Gastrocnemius medialis (tissue), 4 donors: ENCODE measurements at places on chromosomes 13 and 19. TPM values are rescaled to one million over a fixed set of nuclear protein-coding genes. Genes with fewer than 3 reads are reported as not detected.

- H3K36me3 ChIP-seq: no peaks in the 10 kb centered on the region
- peak; percentile 12 for DNase-seq
- no peaks in the 10 kb centered on the region for H3K27me3 ChIP-seq
- peak overlapping the region; percentile 83 for H3K27ac ChIP-seq
- H3K4me1 ChIP-seq: peaks cover 25% of the 10 kb centered on the region
Measured at GRCh38 chr13:106534639-106535551, 567 bp downstream of the EFNB2 start.

DNA sequence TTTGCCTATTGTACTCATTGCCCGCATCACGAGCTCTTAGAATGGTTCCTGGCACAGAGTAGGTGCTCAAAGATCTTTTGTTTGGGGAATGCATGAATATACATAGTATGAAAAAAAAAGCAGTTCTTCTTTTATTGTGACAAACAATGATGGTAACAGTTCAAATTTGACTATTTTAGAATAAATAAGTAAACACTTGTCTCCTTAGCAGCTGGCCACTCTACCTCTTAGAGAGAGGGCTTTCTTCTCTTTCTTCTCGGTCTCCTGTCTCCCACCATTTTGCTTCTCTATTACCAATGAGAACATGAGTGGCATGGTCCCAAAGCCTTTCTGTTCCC, 639 bp upstream of the SLAIN1 start:
- H3K4me1 ChIP-seq: peaks cover 13% of the 10 kb centered on the region
- H3K36me3 ChIP-seq: no peaks in the 10 kb centered on the region
- peak overlapping the region; percentile 70 for H3K4me3 ChIP-seq
- H3K27me3 ChIP-seq: no peaks in the 10 kb centered on the region
- DNase-seq: no peak

GRCh38 chr19:29616541-29616940, 10.5 kb downstream of the POP4 start:
- no peak overlapping the region for H3K27ac ChIP-seq
- H3K36me3 ChIP-seq: peaks cover 54% of the 10 kb centered on the region
- no peak for DNase-seq
- no peaks in the 10 kb centered on the region for H3K4me1 ChIP-seq
- H3K4me3 ChIP-seq: no peak overlapping the region
- no peaks in the 10 kb centered on the region for H3K27me3 ChIP-seq

Gene ASPDH
- total RNA-seq: not detected

Gene CGB5
- not detected for total RNA-seq

Gene MEDAG
- total RNA-seq: 25.0 TPM

DNA sequence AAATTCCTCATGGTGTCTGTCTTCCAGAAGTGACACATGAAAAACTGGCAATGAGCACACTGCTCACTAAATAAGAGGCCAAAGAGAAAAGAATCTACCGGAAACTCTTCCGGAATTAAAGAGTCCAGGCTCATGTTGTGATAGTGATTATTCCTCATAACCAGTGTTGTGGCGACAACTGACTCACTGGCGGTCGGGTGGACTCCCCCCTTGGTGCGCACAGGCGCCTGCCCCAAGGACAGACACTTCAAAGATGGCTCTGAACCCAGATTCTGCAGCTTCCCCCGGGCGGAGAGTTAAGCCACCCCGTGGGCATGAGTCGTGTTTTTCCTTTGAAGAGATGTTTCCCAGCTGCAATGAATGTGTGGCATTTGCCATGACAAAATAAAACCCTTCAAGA, 10.3 kb downstream of the IL17D start:
- no peaks in the 10 kb centered on the region for H3K27me3 ChIP-seq
- H3K36me3 ChIP-seq: no peaks in the 10 kb centered on the region
- peak overlapping the region; percentile 38 for H3K4me3 ChIP-seq
- DNase-seq: no peak
- H3K27ac ChIP-seq: peak overlapping the region; percentile 89

- H3K4me3 ChIP-seq: no peak overlapping the region
- DNase-seq: no peak
- H3K27ac ChIP-seq: no peak overlapping the region
- H3K27me3 ChIP-seq: no peaks in the 10 kb centered on the region
- no peaks in the 10 kb centered on the region for H3K4me1 ChIP-seq
Measured at GRCh38 chr13:112561478-112561877, 26.5 kb downstream of the TUBGCP3 start.

GRCh38 chr19:51145916-51146493, 3.9 kb downstream of the SIGLEC7 start:
- H3K27ac ChIP-seq: no peak overlapping the region
- H3K4me3 ChIP-seq: no peak overlapping the region
- DNase-seq: no peak
- no peaks in the 10 kb centered on the region for H3K27me3 ChIP-seq
- no peaks in the 10 kb centered on the region for H3K4me1 ChIP-seq

DNA sequence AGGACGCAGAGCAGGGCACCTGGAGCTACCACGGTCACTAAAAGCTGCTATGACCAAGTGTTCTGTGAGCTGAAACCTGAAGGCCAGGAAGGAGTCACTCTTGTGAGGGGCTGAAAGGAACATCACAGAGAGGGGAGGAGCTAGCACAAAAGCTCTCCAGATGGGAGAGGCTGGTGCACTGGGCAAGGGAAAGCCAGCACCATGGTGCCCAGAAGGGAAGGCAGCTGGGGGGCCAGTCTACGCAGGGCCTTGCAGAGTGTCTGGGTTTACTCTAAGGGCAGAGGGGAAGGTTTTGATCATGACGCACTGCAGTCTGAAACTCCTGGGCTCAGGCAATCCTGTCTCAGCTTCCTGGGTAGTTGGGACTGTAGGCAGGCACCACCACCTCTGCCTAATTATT, 4.1 kb upstream of the ZNF580 start:
- DNase-seq: no peak
- peak overlapping the region; percentile 100 for H3K27ac ChIP-seq
- no peaks in the 10 kb centered on the region for H3K36me3 ChIP-seq
- peaks cover 57% of the 10 kb centered on the region for H3K4me1 ChIP-seq
- H3K27me3 ChIP-seq: no peaks in the 10 kb centered on the region
- H3K4me3 ChIP-seq: peak overlapping the region; percentile 100

GRCh38 chr19:34808566-34808965, 35.6 kb upstream of the ZNF599 start:
- no peak for DNase-seq
- no peak overlapping the region for H3K4me3 ChIP-seq

Gene FAM124A
- total RNA-seq: 0.66 TPM

Gene LILRA2
- total RNA-seq: 0.44 TPM

GRCh38 chr13:111006506-111007031, 91.7 kb upstream of the ANKRD10 start:
- peak overlapping the region; percentile 0 for H3K4me3 ChIP-seq
- H3K27me3 ChIP-seq: no peaks in the 10 kb centered on the region
- peak; percentile 69 for DNase-seq
- H3K4me1 ChIP-seq: peaks cover 33% of the 10 kb centered on the region
- H3K36me3 ChIP-seq: no peaks in the 10 kb centered on the region

Gene SHISA7
- not detected for total RNA-seq

Gene LIN37
- total RNA-seq: 14.9 TPM

- no peaks in the 10 kb centered on the region for H3K4me1 ChIP-seq
- DNase-seq: no peak
- H3K27ac ChIP-seq: no peak overlapping the region
- H3K27me3 ChIP-seq: peaks cover 8% of the 10 kb centered on the region
- H3K36me3 ChIP-seq: no peaks in the 10 kb centered on the region
Measured at GRCh38 chr19:1336079-1336684, 47.5 kb upstream of the NDUFS7 start.

DNA sequence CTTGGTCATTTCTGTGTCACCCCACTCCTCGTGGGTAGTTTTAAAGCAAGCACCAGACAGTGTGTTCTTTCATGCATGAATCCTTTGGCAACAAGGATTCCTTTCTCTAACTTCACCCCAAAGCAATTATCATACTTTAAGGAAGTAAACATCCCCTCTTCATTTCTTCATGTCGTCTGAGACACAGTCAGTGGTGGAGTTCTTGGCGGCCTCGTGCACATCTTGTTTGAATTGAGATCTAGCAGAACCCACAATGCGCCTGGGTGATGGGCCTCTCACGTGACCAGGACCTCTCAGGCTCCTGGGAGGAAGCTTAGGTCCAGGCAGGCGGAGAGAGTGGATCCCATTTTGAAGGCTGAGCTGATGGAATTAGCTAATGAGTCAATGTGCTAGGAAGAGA, 2.6 kb downstream of the ACSBG2 start:
- no peak overlapping the region for H3K4me3 ChIP-seq
- no peak for DNase-seq
- H3K27ac ChIP-seq: no peak overlapping the region
- H3K27me3 ChIP-seq: no peaks in the 10 kb centered on the region
- no peaks in the 10 kb centered on the region for H3K36me3 ChIP-seq
- H3K4me1 ChIP-seq: no peaks in the 10 kb centered on the region

DNA sequence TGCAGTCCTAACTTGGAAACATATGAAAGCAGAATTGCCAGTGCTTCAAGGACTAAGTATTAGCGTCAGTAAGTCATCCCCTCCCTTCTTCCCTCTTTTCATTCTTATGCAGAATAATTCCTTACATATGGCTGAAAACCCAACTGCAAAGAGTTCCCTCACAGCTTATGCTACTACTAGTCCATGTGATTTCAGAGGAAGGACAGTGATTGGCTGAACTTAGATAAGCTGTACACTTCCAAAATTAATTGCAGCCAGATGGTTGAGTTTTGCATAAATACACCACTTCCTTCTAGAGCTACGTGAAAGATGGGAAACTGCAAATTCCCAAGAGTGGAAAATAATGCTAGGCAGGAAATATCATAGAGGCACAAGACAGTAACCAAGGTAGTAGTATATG, 730.4 kb downstream of the OLFM4 start:
- no peak for DNase-seq
- no peaks in the 10 kb centered on the region for H3K36me3 ChIP-seq

- no peaks in the 10 kb centered on the region for H3K27me3 ChIP-seq
- H3K4me1 ChIP-seq: peaks cover 21% of the 10 kb centered on the region
Measured at GRCh38 chr19:45518469-45518826, 11.2 kb downstream of the VASP start.

- H3K4me1 ChIP-seq: peaks cover 4% of the 10 kb centered on the region
- H3K36me3 ChIP-seq: no peaks in the 10 kb centered on the region
- H3K4me3 ChIP-seq: no peak within 1 kb of the TSS
- no peak within 1 kb of the TSS for H3K27ac ChIP-seq
Measured at GRCh38 chr19:1752757-1753728, at the start of gene ONECUT3. TSS of gene ONECUT3 (plus strand) at chr19:1753506. CDS start at chr19:1753663, 157 bp downstream.

Gene TMEM255B
- 0.36 TPM for total RNA-seq

DNA sequence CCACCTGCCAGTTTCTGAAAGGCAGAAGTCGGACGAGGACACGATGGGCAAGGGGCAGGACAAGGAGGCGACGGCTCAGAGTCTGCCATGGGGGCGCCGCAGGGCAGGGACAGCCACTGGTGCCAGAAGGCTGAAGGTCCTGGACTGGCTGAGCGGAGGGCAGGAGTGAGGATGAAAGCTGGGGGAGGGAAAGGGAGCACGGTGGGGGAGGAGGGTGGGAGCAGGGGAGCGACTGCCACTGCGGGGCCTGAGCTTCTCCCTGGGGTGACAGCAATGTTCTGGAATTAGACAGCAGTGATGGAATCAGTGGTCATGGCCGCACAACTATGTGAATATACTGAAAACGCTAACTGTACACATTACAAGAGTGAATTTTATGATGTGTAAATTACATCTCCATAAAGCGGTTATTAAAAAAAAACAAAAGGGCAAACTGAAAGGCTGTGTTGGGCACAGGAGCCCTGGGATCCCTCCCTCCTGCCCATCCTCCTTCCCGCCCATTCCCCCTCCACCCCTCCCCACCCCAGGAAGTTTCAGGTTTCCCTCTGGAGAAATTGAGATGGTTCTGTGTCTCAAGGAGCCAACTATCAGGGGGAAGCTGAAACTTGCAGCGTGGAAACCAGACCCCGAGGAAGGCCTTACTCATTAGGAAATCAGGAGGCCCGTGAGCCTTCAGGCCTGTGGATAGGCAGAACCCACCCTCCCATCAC, 15.9 kb downstream of the MLLT1 start:
- peaks cover 50% of the 10 kb centered on the region for H3K4me1 ChIP-seq
- H3K36me3 ChIP-seq: no peaks in the 10 kb centered on the region
- DNase-seq: peak; percentile 55
- no peaks in the 10 kb centered on the region for H3K27me3 ChIP-seq

GRCh38 chr13:32746474-32746873, 160.2 kb downstream of the PDS5B start:
- no peak for DNase-seq
- H3K4me3 ChIP-seq: no peak overlapping the region
- H3K27ac ChIP-seq: no peak overlapping the region
- H3K36me3 ChIP-seq: no peaks in the 10 kb centered on the region
- no peaks in the 10 kb centered on the region for H3K27me3 ChIP-seq
- no peaks in the 10 kb centered on the region for H3K4me1 ChIP-seq

Gene IL11
- total RNA-seq: not detected

- no peaks in the 10 kb centered on the region for H3K36me3 ChIP-seq
- no peak for DNase-seq
- H3K4me3 ChIP-seq: no peak overlapping the region
- no peak overlapping the region for H3K27ac ChIP-seq
- H3K27me3 ChIP-seq: no peaks in the 10 kb centered on the region
Measured at GRCh38 chr19:39795001-39795400, 16.3 kb downstream of the LEUTX start.

Gene B3GNT3
- 0.39 TPM for total RNA-seq

DNA sequence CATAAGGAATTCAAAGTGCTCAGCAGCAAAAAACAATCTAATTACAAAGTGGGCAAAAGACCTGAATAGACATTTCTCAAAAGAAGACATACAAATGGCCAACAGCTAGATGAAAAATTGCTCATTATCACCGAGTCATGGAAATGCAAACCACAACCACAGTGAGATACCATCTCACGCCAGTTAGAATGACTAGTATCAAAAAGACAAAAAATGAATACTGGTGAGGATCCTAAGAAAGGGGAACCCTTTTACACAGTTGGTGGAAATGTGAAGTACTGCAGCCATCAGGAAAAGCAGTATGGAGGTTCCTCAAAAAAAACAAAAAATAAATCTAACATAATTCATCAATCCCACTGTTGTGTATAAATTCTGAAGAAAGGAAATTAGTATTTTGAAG, 1206.1 kb downstream of the EFNB2 start:
- H3K36me3 ChIP-seq: no peaks in the 10 kb centered on the region
- H3K4me3 ChIP-seq: no peak overlapping the region
- H3K4me1 ChIP-seq: no peaks in the 10 kb centered on the region
- no peaks in the 10 kb centered on the region for H3K27me3 ChIP-seq

- H3K36me3 ChIP-seq: peaks cover 3% of the 10 kb centered on the region
- no peak overlapping the region for H3K4me3 ChIP-seq
- DNase-seq: no peak
- H3K27ac ChIP-seq: no peak overlapping the region
Measured at GRCh38 chr13:39682310-39682709, 26.8 kb downstream of the COG6 start.

Gene DDX49
- 60.1 TPM for total RNA-seq

GRCh38 chr13:100611678-100612492, 23.3 kb upstream of the GGACT start:
- no peaks in the 10 kb centered on the region for H3K27me3 ChIP-seq
- H3K36me3 ChIP-seq: peaks cover 3% of the 10 kb centered on the region
- DNase-seq: no peak

DNA sequence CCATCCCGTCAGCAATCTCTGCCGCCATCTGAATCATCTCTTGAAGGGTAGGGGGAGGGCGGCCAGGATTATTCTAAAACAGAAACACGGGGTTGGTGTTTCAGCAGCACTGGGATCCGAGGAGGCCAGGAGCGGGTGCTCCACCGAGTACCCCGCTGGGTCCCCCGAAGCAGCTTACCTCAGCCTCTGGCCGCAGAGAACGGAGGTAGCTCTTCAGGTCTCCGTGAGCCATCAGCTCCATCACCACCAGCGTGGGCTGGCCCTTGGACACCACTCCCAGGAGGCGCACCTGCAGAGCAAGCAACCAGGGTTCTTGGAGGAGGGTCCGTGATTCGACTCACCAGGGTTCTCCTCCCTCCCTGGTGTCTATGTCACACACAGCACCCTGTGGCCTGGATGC, 53.2 kb downstream of the ZNF557 start:
- no peak overlapping the region for H3K27ac ChIP-seq
- H3K4me3 ChIP-seq: no peak overlapping the region
- no peaks in the 10 kb centered on the region for H3K4me1 ChIP-seq
- no peaks in the 10 kb centered on the region for H3K27me3 ChIP-seq
- no peak for DNase-seq
